GM13976 (cell line): ENCODE measurements at places on chromosomes 3 and 15.

- no peak for DNase-seq
Observed at GRCh38 chr3:193787496-193787870, 194.5 kb downstream of the OPA1 start.

GRCh38 chr15:71201477-71201876 is 86.2 kb downstream of the THSD4 start:
- no peak for DNase-seq

- DNase-seq = no peak
Observed at GRCh38 chr3:120331076-120331475, 18.1 kb downstream of the LRRC58 start.

GRCh38 chr15:92992720-92993119 is 92.6 kb downstream of the CHD2 start:
- DNase-seq = no peak

DNA sequence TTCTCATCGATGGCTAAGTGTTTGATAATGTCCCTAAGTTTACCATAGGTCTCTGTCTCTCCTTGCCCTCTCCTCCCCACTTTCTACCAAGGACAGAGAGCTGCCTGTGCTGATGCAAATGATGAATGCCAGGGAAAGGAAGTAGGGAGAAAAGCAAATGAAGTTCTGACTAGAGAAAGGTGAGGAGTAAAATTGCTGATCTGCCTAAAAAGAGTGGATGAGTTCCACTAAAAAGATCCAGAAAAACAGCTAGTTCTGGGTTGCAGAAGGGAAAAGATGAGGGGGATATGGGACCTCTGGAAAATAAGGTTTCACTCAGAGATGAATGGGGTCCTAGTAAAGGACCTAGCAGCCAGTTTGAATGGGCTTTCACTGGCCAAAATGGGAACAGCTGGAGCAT is 13.8 kb downstream of the MYZAP start:
- no peak for DNase-seq

- no peak for DNase-seq
Observed at GRCh38 chr3:18069568-18069967, 327.1 kb upstream of the TBC1D5 start.

DNA sequence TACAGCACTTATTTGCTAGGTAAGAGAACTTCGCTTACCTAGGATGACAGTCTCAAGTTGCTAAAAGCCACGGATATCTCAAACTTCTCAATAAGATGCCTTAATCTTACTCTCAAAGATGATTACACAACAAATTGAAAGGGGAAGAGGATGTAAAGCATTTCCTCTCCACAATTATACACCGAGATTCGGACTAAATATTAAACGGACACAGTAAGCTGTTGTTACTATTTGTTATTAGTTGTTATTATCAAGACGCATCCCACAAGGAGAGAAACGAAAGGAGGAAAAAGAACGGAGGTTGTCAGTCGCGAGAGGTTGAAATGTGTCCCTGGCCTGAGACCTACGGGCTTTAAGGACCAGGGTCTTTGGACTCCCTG is 660 bp downstream of the ZNF106 start:
- peak; percentile 39 for DNase-seq

DNA sequence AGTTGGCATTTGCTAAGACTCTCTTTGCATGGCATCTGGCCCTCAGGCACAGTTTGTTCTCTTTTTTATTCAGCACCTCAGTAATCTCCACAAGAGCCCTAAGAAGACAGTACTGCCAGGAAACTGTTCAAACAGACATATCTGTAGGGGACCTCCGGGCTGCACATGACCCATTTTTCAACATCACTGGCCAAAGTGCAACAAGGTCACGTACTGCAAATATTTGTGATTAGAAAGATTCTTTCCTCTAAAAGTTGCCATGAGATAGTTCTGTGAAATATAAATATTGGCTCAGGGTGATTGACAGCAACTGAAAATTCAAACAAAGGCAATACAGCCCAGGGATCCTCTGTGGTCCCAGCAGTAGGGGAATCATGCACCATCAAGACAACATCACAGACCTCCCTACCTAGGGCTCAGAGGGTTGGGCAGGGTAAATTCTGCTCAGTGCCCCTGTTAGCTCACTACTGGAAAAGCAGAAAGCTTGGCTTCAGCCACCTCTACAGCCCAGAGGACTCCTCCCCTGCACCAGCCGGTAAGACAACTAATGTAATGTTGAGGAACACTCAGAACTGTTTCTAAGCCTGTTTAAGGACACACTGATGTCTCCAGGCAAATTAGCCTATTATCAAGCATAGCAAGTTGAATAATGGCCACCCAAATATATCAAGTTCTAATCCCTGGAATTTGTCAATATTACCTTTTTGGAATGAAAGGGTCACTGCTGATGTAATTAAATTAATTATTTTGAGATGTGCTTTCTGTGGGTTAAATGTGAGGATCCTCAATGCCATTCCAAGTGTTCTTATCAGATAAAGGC is 117.4 kb upstream of the LPP start:
- DNase-seq = no peak

GRCh38 chr15:66400351-66400774 is 13.7 kb downstream of the MAP2K1 start:
- DNase-seq = no peak

DNA sequence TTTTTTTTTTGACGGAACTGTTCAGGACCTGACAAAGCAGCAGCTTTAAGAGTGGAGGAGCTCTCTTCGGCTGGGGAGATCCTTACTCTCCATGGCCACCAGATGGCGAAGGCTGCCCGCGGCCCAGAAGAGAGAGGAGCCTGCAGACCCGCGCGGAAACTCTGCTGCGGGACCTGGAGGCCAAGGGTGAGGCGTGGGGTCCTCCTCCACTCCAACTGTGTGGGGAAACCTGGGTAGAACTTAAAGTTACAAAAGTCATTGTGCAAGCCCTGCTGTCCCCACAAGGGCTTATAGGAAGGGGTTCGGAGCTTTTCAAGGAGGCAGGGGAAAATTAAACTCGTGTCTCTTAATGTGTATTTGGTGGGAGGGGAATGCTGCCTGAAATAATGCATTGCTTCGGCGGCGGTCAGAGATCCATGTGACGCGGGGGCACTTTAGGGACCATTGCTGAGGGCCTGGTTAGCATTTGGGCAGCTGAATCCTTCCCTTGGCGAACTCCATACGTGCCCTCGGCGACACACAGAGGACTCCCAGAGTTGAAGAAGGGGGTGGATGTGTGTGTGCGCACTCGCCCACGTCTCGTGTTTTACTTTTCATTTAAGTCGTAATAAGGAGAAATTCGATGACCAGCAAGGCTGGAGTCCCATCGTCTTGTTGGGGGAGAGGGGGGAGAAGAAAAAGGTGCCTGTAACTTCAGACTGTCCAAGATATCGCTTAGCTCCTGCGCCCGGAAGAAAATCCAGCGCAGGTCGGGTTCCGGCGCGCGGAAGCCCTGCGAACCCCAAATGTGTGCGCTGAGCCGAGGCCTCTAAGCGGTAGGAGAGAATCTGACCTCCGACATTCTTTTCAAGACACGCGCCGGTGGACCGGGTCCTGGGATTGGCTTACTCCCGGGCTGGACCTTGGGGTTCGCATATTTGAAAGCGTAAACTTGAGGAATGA is 9.7 kb downstream of the EOMES start:
- DNase-seq = peak; percentile 86

- DNase-seq = no peak
Observed at GRCh38 chr15:80445300-80446041, 41.3 kb downstream of the ARNT2 start.

DNA sequence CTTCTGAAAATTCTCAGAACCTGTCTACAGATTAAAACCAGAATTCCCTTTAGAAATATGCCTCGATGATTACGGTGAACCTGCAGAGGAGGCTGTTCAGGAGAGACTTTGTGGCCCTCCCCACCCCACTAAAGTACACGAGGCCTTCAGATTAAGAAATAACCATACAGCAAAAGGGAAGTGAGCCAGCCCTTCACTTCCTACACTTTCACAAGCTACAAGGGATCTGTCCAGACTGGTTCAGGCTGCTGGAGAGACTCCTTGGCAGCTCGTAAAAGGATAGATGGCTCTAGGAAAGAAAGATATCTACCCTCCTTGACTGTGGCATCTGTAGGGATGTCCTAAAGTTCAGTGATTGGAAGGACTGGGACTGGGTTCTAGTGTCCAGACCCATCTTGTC is 102.6 kb downstream of the ALDH1A2 start:
- no peak for DNase-seq
